ENCODE measurements at places on chromosomes 1 and 21.

GRCh38 chr1:77133731-77134358, 85.4 kb downstream of the PIGK start:
- no peak for DNase-seq

GRCh38 chr1:218350801-218351266, 5.7 kb downstream of the TGFB2 start:
- peak; percentile 66 for DNase-seq

GRCh38 chr1:161816201-161816600, 50.1 kb downstream of the ATF6 start:
- DNase-seq: peak; percentile 51

DNA sequence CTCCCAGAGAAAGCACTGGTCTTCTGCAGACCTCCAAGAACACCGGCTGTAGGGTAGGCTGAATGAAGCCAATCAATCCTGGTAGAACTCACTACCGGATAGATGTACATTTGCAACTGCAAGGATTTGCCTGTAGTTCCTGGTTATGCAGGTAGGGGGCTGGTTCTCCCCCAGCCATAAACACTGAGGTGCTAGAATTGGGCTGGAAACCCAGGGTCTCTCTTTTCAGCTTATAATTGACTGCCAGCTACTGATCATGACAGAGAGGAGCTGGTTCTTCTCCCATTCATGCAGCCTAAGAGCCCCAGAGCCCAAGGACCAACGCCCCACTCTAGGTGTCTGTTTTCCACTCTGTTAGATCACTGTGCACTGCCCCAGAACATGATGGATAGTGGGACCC, 21.5 kb upstream of the MTARC2 start:
- no peak for DNase-seq

- DNase-seq: peak; percentile 82
Observed at GRCh38 chr1:8625981-8626898, 191.2 kb downstream of the RERE start.

DNA sequence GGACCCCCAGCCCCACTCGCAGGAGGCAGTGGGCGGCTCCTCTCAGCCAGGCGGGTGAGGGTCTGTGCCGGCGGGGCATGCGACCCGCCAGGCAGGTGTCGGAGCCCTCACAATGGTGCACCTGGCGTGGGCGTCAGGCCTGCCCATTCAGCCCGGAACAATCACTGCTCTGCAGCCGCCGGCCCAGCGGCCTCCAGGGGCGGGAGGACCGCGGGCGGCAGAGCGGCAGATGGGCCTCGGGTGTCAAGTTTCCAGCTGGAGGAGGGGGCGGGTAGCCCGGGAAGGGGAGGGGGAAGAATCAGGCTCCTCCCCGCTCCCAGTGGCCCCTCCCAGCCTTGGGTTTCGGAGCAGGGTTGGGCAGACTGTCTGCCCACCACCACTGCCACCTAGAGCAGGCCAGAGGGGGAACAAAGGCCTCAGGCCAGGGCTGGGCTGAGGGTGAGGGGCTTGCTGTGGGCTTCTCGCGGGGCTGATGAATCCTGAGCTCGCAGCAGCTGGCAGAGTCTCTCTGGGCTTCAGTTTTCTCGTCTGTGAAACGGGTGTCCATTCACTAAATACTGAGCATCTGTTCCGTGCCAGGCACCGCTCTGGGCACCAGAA, 39.5 kb upstream of the CASZ1 start:
- DNase-seq: peak; percentile 57

GRCh38 chr1:86471291-86471690, 2.6 kb downstream of the CLCA1 start:
- peak; percentile 17 for DNase-seq

DNA sequence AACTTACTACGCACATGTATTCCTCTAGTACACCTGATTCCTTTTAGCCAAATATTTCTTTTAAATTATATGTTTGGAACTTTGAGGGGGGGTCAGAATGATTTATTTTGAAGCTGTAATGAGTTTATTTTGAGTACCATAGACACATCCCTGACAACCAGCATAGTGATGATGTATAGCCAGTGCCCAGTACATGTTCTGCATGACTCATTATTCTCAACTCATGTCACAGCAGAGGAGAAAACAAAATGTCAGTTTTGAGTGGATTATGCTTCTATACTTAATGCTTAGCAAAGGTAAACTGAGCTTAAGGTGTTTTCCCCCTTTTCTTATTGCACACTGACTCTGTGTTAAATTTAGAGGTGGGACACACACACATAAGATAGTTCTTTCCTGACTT, 22.4 kb upstream of the LEPR start:
- DNase-seq: no peak

GRCh38 chr1:207806531-207807325, 54.9 kb downstream of the CD46 start:
- no peak for DNase-seq

GRCh38 chr1:7068552-7068951, 283.3 kb downstream of the CAMTA1 start:
- no peak for DNase-seq

- DNase-seq: peak; percentile 99
Observed at GRCh38 chr1:151992303-151993083, 1.2 kb downstream of the S100A10 start.

DNA sequence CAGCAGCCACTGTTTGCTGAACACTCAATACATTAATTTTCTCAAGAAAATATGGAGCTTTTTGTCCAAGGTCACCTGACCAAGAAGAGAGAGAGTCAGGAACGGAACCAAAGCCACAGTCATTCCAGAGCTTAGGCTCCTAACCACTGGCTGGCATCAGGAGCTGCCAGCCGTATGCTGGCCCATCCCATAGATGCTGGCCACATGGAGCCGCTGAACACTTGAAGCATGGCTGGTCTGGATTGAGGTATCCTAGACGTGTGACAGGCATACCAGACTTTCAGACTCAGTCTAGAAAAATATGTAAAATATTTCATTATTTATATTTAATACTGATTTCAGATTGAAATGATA, 458.7 kb downstream of the MATN1 start:
- no peak for DNase-seq

DNA sequence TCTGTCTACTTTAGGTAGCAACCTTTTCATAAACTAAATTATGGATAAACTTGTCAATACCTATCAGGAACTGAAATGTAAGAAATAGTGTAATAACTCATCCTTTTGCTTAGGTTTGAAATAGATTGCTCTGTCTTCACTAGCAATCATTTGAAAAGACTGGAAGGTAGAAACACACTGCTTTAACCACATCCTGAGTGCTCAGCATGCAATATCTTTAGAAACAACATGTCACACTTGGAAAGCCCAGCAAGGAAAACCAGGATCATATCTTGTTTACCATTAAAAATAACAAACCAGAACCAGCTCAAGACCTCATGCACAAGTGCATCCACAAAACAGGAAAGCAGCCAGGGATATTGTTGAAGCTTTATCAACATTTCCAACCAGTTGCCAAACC, 3.6 kb downstream of the KCNJ6 start:
- DNase-seq: no peak

DNA sequence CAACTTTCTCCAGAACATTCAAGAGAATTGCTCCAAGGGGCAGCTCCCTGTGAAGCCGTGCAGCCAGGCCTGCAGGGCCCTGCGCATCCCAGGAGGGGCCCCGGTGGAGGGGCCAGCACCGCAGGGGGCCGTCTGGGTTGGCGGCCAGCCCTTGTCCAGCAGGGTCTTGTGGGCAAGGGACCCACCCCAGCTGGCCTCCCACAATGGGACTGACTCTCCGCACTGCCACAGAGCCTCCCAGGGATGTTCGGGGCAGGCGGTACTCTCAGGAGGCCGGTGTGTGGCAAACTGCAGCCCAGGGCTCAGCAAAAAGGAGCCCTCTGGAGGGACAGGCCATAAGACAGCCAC, 68.2 kb upstream of the COL6A1 start:
- no peak for DNase-seq

GRCh38 chr1:25729790-25730644, 70.0 kb upstream of the SELENON start:
- no peak for DNase-seq

DNA sequence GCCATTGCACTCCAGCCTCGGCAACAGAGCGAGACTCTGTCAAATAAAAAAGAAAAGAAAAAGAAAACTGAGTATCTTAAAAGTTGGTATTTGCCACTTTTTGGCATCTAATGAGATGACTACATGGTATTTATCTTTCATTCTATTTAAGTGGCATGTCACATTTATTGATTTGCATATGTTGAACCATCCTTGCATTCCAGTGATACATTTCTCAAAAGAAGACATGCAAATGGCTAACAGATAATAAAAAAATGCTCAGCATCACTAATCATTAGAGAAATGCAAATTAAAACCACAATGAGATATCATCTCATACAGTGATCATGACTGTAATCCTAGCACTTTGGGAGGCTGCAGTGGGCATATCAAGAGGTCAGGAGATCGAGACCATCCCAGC, 28.1 kb downstream of the SFPQ start:
- no peak for DNase-seq

DNA sequence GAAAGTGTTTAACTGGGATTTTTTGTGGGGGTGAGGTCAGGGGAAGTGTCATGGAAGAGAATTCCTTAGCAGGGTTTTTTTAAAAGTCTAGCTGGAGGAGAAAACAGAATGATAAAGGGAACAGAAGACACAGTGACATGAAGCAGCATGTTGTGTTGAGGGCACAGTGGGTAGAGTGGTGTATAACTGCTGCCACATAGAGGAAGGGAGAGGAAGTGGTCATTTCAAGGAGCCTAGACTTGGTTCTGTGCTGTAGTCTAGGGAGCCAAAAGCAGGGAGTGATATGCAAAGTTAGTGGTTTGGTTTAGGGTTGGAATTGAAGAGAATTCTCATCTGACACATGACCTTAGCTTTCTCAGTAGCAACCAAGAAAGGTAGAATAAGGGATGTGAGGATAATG, 10.2 kb downstream of the EEIG2 start:
- peak; percentile 27 for DNase-seq

DNA sequence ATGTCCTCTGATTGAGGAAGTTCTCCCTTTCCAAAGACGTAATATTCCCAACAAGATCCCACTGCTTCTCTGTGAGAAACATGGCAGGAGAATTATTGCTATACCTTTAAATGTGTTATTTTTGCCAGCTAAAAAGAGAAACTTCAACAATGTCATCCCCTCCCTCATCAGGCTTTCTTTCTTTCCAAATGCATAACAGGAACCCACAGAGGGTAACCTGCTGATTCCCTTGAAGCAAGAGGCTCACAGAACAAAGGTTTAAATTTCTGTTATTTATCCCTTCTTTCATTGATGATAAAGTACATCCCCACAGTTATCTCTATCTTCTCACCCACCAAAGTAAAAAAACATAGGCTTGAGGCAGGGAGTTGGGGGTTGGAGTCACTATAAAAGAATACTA, 102.1 kb downstream of the SLC30A10 start:
- no peak for DNase-seq

DNA sequence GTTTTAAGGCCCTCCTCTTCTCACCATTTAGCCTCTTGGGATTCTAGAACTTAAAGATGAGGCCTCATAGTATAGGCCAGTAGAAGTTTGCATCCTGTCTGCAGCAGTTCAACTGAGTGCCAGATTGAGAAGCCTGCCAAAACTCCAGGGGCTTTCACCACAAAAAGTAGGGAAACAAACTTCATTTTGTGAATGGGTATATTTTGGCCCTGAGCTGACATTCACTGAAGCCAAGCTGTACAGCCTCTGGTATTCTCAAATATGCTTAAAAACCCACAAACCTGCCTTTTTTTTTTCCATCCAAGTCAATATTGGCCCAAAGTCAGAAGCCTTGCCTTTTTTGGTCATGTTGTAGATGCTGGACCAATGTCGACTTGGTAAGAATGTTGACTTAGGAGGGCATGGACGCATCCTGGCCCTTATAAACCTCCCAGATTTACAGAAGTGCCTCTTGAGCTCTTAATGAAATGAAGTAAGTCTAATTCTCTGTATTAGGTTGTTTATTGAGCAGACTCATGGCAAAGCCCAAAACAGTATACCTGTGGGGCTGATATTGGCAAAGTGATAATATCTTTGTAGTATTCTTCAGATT, 337.5 kb downstream of the CHRM3 start:
- no peak for DNase-seq
